ENCODE measurements at places on chromosomes 2 and 18.

GRCh38 chr18:69585696-69586095, 185.0 kb downstream of the DOK6 start:
- DNase-seq = no peak

DNA sequence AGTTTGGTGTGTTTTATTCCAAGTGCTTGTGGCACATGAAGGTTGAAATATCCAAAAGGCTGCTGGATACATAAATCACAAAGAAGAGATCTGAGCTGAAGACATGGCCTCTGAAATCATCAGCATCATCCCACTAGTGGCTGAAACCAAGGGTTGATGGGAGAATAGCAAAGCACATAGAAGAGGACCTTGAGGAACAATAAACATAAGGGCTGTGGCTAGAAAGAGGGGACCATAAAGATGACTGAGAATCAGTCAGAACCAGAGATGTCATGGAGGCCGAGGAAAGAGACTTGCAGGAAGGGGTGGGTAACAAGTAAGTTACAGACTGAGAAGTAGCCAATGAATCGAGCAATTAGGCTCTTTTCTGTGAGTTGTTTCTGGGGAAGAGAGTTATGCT, 116.8 kb downstream of the CDC42EP3 start:
- no peak for DNase-seq

DNA sequence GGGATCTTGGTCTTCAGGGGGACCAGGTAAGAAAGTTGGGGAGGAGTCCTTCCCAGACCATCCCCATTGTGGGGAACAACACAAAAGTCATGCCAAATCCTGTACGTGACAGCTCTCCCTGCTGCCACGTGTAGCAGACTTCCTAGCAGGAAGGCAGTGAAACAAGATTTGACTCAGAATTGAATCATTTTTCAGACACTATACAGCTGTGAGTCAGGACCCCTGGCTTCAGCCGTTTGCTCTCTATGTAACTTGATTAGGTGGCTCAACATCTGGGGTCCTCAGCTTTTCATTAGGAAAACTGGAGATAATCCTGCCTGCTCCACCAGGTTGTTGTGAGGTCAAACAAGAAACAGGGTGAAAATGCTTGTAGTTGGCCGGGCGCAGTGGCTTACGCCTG, 32.9 kb upstream of the PDCL3 start:
- DNase-seq = no peak

GRCh38 chr2:85394976-85395375, 15.2 kb downstream of the CAPG start:
- no peak for DNase-seq

DNA sequence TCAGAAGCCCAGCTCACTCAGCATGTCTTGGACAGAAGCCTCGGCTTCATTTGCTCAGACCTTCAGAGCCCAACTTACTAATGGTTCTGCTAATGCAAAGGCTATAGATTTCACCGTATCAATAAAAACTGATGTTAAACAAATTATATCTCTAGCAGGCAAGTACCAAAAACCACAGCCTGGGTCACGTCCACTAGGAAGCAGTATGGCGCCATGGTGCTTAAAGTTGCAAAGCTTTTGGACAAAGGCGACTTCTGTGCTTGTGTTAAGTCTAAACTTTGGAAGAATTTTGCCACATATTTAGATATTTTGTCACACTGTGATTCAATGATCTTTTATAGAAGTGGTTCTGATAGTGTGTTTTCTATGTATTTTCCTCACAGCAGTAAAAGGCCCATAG, 276.8 kb upstream of the PARD3B start:
- no peak for DNase-seq

DNA sequence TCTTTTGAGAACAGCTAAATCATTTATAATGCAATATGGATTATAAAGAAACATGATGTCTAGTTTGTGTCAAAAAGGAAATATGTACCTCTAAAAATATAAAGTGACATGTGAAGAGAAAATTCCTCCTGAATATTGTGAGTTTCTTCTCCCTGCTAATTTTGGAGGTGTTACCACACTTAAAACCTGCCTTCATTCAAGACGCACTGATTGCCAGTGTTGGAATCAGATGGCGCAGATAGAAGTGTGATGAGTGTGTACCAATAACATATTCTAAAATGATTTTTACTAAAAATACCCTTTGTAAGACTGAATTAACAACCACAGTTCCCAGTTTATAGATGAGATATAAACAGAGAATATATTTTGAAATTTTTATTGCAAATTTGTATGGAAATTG, 681.8 kb upstream of the LRATD1 start:
- no peak for DNase-seq

DNA sequence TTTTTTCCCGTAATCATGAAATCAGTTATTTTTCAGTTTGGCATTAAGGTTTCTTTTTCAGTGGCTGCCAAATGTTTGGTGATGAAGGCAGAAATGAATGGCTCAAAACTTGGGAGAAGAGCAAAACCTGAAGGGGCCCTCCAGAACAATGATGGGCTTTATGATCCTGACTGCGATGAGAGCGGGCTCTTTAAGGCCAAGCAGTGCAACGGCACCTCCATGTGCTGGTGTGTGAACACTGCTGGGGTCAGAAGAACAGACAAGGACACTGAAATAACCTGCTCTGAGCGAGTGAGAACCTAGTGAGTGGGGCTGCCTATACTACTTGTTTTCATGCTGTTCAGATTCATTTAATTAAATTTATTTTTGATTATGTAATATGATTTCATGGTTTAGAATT, 29.2 kb upstream of the MSH2 start:
- DNase-seq = no peak

DNA sequence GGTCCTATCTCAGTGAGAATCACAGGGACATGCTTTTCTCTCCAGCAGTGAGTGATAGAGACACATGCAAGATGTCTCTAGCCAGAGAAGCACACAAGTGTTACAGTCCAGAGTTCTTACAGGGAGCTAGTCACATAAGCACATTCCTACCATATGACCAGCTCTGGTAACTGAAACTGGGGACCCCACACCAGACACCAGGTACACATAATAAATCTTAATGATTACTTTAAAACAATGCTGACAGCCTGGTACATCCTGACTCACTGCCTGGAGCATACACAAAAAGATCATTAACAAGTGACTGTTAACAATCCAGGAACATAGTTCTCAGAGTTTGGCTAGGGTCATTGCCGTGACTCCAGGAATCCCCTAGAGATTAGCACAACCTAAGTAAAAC, 53.6 kb downstream of the GALNT1 start:
- DNase-seq = no peak

GRCh38 chr18:24659827-24660720, 199.6 kb downstream of the HRH4 start:
- DNase-seq = no peak

- DNase-seq = no peak
Measured at GRCh38 chr2:138029276-138029675, 65.0 kb downstream of the HNMT start.

- no peak for DNase-seq
Measured at GRCh38 chr2:234406085-234406484, 90.8 kb downstream of the ARL4C start.

- DNase-seq = no peak
Measured at GRCh38 chr2:144462266-144462665, 57.7 kb downstream of the ZEB2 start.

GRCh38 chr2:45845566-45845965, 194.1 kb downstream of the PRKCE start:
- no peak for DNase-seq

- no peak for DNase-seq
Measured at GRCh38 chr18:11981543-11982366, 448 bp downstream of the IMPA2 start.

DNA sequence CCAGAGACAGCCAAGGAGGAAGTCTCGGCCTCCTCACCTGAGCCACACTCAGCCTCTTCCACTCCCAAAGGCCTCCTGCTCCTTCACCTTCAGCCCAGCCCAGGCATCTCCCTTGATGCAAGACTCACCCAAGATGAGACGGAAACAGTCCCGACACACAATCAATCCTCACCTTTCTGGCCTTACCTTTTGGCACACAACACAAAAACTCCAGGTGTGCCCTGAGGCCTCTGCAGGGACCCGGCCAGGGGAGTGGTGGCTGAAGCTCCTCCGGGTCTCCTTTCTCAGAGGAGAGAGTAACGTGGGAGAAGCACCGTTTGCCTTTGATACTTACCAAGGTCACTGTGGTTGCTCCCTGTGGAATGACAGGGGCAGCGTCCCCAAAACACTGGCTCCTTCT, 23.8 kb upstream of the EFHD1 start:
- DNase-seq = no peak

DNA sequence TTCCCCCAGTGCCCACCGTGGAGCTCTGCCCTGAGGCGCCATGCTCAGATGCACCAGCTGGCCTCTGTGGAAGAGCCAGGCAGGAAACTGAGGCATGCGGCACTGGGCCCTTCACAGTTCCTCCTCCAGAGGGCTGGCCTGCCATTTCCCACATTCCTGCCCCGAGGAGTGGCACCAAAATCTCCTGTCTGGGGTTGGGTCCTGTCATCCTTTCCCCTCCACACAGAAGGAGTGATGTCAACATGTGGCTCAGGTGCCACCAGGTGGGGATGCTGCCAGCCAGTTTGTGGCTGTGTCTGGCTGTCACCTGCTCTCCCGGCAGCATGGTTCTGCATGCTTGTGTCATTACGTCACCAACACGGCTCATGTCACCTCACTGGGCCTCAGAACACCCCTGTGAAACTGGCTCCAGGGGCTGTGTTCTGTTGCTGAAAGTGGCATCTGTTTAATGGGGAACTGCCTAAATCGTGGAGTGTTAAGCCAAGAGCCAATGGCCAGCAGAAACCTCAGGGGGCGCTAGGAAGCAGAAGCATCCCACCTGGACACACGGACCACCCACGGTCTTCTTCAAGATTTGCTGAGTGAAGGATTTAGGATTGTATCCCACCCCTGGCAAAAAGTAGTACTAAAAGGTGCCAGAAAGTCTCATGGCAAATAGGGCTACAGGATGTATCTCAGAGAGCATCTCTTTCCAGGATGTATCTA, 51.3 kb downstream of the ZAP70 start:
- DNase-seq = no peak

DNA sequence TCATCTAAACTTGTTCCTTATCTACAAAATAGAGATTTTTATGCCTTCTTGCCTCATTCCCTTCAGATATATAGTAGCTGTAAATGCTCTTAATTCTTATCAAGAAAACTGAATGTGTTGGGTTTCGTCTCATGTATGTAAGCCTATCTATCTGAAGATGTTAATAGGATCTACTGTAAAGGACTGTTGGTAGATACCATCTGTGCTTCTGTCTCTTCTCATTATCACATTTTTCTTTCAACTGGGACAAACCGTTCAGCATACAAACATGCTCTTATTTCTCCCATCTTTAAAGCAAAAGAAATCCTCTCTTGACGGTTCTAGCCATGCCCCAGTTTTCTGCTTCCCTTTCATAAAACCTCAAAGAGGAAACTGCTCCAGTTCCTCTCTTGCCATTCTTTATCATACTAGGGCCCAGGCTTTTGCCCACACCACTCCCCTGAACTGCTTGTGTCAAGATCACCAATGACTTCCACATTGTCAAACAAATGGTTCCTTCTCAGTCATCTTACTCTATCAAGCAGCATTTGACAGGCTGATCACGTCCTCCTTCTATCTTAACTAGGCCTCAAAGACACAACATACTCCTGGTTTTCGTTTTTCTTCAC, 88.7 kb downstream of the ARHGEF33 start:
- DNase-seq = no peak

DNA sequence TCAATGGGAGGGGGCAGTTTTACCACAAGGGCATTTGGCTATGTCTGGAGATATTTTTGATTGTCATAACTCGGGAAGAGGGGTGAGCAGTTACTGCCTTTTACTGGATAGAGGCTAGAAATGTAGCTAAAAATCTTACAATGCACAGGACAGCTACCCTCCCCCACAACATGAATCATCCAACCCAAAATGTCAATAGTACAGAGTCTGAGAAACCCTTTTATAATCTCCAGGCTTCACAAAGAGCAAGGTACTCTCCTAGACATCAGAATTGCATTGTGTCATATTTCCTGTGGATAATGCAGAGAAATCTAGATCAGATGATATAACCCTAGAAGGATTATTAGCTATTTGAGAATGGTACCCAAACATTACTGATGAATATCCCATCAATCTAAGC, 277.1 kb upstream of the NRP2 start:
- DNase-seq = no peak

DNA sequence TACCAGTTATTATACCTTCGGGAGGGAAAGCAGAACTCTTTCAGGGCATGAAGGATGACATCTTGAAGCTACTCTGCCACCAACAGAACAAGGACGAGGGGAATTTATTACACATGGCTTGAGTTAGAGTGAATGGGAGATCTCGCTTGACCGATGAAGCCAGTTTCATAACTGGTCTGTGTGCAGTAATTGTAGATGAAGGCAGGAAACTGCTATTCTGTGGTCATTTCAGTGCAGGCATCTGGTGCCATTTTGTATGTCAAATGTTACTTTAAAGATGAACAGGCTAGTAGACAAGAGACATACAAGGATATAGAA, 20.5 kb downstream of the GREB1 start:
- DNase-seq = no peak

- no peak for DNase-seq
Measured at GRCh38 chr2:133787207-133787606, 218.9 kb upstream of the NCKAP5 start.

GRCh38 chr18:50633992-50634391, 74.1 kb downstream of the MAPK4 start:
- no peak for DNase-seq

- DNase-seq = no peak
Measured at GRCh38 chr2:224584111-224584784, 915 bp downstream of the CUL3 start.

DNA sequence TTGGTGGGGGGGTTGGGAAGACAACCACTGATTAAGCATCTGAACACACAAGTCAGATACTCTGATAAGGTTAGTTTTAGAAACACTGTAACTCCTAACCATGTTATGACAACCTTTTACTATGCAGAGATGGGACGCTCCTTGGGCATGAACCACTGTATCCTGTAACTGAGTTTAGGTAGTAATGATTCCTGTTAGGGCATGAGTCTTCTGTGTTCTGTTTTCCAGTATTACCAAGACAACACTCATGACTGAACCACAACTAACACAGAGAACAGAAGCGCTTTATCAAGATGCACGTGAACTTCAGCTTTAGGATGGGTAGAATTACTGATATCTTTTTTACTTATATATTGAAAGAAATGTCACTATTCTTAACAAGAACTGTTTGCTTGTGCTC, 14.1 kb upstream of the CREB1 start:
- no peak for DNase-seq

DNA sequence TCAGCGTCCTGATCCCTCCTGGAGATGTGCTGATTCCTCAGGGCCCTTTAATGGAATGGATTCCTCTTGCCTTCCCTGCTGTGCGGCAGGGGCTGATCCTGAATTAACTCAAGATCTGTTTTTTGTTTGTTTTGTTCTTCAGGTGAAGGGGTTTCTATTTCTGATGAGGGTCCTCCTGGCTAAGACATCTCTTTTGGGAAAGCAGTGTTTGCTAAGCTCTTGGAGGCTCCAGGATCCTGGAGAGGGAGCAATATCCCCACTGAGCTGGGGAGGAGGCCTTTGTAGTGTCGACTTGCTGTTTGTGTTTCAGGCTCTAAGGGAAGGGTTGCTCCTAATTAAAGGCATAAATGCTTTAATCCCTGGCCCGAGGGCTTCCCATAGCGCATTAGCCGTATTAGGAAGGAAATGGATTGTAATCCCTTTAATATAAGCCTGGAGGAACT, 65.3 kb upstream of the FOXI3 start:
- no peak for DNase-seq

- DNase-seq = no peak
Measured at GRCh38 chr2:19158211-19158610, 200.2 kb downstream of the OSR1 start.
